ENCODE measurements at places on chromosomes 11 and 22. TPM values are rescaled to one million over a fixed set of nuclear protein-coding genes. Genes with fewer than 3 reads are reported as not detected.

Gene OR52A1
- not detected for total RNA-seq

Gene FOLR3
- total RNA-seq = not detected

Gene CBLIF
- total RNA-seq = not detected

Gene MIF
- total RNA-seq = 1,011 TPM

Gene POLR3H
- 30.5 TPM for total RNA-seq

Gene YAP1
- total RNA-seq = not detected

Gene TRIM6
- total RNA-seq = 0.25 TPM

Gene OR51S1
- total RNA-seq = not detected

Gene JAML
- 73.7 TPM for total RNA-seq

Gene BCO2
- total RNA-seq = 1.4 TPM

Gene STX5
- total RNA-seq = 39.8 TPM

Gene SNX32
- 1.6 TPM for total RNA-seq

Gene B3GAT1
- total RNA-seq = 0.61 TPM

Gene KDM4E
- total RNA-seq = not detected

Gene OR52E8
- total RNA-seq = not detected

Gene ANKRD49
- 21.4 TPM for total RNA-seq

Gene CDC42EP1
- total RNA-seq = 0.11 TPM

Gene DESI1
- total RNA-seq = 52.1 TPM

Gene YPEL4
- total RNA-seq = 0.48 TPM

Gene MMP12
- not detected for total RNA-seq

Gene DCDC1
- not detected for total RNA-seq

Gene HBE1
- total RNA-seq = not detected

Gene ZNF215
- total RNA-seq = 3.4 TPM

Gene BDNF
- not detected for total RNA-seq

Gene MMP8
- total RNA-seq = not detected

Gene OSM
- 237 TPM for total RNA-seq

Gene SMTNL1
- total RNA-seq = not detected

Measured in T-helper 2 cell treated with Interferon-gamma antibody and Interleukin-4, amounts not matched to agents 100 ng/mL and 5 ng/mL, for 36 hours (primary cell).